CD4-positive, alpha-beta T cell treated with Interleukin-2 at 100 ng/mL for 4 hours (primary cell): ENCODE measurements at places on chromosomes 5 and 9.

DNA sequence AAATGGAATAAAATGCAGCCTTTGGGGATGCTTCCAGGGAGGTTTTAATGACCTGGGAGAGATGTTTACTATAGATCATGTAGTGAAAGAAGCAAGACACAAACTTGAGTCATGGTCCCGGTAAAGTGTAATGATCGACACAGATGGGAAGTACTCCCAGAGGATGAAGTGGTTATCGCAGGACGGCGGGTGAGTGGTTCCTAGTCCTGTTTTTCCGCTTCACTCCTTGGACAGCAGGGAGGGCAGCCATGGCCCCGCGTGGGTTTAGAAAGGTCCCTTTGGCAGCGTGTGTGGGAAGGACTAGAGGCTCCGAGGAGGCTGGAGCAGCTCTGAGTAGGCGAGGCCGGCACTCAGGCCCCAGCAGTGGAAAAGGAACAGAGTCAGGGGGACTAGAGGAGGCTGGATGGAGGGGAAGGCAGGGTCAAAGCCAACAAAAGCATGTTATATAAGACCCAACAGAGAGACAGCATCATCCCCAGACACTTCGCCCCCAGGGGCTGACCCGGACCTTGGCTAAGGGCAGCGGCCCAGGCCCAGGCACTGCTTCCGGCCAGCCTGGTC is 49.2 kb upstream of the STXBP1 start:
- DNase-seq: no peak

DNA sequence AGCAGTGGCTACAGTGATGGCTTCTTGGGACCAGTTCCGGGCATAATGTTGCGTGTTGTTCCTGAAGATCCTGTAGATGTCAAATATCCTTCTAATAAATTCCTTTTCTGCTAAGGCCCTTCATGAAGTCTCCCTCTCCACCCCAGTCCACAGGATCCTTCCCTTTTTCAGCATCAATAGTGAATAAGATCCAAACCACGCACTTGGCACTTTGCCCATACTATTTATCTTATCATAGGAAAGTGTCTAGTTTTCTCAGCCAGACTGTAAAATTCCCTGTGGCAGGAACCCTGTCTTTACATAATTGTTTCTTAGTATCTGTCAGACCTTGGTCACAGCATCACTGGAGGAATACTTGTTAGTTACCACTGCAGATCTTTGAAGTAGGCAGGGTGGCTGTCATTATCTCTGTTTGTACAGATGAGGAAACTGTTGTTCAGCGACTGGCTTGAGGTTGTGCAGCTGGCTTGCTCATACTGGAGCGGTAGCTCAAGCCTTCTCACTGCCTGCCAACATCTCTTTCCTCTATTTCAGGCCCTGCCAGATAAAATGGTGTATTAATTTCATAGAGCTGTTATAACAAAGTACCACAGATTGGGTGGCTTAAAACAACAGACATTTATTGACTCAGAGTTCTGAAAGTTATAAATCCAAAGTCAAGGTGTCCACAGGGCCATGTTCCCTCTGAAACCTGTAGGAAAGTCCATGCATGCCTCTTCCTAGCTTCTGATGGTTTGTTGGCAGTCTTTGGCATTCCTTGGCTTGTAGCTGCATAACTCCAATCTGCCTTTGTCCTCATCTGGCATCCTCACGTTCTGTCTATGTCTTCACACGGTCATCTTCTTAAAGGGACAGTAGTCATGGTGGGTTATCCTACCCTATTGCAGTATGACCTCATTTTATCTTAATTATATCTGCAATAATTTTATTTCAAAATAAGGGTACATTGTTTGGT is 33.5 kb upstream of the APC start:
- no peak for DNase-seq

DNA sequence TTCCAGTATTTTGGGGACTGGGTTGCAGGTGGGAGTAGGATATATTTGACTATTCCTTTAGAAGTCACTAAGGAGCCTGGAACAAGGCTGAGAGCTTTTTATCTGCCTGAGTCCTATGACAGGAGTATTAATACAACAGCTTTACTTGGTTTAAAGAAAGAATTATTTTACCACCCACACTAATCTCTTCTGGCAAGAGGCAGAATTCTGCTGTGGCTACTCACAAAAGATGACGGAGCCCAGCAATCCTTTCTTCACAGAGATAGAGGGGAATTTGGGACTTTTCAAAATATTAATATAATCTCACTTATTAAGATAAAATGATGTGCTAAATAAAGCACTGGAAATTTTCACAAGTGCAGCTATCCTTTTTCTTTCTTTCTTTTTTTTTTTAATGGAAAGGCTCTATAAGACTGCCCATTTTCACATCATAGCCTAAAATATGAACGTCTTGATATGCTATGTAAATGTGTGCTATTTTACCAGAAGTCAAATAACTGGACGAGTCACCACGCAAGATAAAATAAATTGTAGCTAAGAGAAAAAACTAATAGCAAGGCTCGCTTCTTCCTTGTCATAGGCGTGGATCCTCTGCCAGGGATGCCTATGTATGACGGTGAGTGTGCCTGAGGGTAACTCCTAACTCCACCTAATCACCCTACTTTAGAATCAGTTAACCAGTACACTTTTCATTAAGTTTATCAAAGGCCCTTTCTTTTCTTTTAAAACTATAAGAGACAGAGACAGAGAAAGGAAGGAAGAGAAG is 76.3 kb downstream of the ZNF608 start:
- DNase-seq: no peak

GRCh38 chr5:159290741-159291140 is 27.7 kb downstream of the UBLCP1 start:
- no peak for DNase-seq

GRCh38 chr9:94867842-94868312 is 141.4 kb downstream of the AOPEP start:
- DNase-seq: no peak

DNA sequence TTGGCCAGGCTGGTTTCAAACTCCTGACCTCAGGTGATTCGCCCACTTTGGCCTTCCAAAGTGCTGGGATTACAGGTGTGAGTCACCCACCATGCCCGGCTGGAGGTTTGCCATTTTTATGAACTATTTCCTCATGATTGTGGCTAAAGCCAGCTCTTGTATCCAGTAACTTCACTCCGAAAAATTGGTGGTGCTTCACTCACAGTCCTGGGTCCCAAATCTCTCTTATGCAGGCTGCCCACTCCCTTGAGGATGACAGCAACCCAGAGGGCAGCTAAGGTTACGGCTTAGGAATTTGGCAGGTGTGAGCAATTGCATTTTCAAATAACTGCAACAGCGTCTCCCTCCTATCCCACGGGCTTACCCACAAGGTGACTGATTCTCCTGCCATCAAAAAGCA is 23.4 kb upstream of the FUBP3 start:
- no peak for DNase-seq

- DNase-seq: no peak
These were observed 37.8 kb upstream of the CARTPT start for GRCh38 chr5:71681296-71681695.
